ENCODE measurements at places on chromosomes 2 and 18.

DNA sequence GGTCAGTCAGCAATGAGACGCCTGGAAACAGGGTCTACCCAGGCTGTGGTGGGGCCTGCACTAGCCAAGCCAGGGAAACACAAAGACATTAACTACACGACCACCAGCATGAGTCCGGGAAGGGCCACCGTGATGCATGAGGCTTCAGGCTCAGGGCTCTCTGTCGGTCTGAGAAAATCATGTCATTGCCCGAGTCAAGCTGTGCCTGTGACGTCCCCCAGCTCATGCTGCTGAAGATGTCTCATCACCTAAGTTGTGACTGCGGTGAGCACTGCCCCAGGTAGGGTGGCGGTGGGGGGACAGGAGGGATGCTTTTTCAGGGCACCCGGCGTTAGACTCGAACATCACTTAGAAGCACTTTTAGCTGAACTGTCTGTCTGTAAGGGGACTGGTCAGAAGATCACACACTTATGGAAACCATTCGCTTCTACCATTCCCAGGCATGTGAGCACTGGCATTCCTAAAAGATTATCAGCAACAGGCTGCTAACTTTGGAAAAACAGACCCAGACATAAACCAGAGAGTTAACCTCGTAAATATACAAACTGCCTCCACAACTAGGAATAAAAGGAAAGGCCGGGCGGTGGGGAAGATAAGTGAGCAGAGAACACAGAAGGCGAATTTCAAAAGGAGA, 234.5 kb downstream of the HDAC4 start:
- DNase-seq, result no peak

DNA sequence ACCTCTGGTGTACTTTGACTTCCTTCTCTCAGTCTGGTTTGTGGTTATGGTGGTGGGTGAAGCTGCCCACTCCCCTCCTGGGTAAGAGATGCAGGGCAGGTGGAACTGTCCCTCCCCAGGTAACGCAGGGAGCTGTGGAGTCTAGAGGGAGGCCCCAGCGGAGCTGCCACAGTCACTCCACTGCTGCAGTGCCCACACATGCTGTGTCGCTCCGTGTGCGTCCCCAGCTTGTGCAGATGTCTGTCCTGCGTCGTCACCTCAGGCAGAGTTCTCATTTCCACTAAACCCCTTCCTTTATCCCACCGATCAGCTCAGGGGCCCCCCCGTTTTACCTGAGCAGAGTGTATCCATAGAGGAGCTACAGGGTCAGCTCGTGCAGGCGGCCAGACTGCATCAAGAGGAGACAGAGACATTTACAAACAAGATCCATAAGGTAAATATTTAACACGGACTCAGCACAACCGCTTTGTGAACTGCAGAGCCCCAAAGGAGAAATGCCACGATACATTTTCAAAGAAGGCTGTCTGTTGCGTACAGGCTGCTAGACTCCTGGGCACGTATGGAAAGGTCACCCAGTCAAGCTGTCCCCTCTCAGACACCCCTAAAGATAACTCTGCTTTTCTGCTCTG, 87.4 kb downstream of the MTCL1 start:
- DNase-seq, result no peak

DNA sequence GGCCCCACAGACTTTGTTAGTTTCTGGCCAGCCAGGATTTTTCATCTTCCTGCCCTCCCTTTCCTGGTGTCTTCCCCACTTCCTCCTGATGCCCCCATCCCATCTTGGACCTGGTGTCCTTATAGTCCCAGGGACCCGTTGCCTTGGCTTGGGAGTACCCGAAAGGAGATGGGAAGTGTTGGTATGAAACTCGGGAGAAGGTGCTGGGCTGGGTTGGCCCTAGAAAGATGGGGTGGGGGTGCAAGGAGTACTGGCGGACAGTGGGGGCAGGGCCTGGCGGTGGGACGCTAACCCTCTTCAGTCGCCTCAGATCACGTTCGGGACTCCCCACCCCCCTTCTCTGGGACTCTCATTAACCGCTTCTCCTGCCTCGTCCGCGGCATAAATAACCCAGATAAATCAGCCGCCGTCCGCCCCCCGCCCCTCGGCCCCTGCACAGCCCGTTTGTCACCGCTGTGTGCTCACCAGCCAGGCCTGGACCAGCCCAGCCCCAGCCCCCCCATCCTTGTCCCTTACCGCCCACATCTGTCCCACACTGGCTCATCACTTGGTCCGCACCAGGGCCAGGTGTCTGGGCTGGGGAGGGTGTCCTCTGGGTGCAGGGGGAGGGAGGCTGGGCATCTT, 3.7 kb upstream of the ASIC4 start:
- DNase-seq, result no peak

GRCh38 chr2:128378231-128379020, 59.8 kb upstream of the HS6ST1 start:
- DNase-seq, result no peak

DNA sequence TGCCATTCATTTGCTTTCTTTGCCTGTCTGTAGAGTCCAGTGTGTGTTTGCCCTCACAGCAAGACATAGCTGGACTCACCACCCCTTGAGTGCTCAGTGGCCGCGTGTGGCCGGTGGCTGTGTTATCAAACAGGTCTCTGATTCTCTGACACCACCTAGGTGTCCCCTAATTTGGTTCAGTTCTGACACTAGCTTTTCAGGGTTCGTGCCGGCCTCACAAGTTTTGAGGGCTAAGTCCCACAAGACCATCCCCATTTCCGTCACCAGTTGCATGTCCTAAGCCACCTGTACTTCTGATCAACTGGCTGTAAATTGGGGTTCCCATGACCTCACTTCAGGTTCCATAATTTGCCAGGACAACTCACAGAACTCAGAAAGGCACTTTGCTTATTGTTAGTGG, 23.5 kb downstream of the NCK2 start:
- DNase-seq, result no peak

DNA sequence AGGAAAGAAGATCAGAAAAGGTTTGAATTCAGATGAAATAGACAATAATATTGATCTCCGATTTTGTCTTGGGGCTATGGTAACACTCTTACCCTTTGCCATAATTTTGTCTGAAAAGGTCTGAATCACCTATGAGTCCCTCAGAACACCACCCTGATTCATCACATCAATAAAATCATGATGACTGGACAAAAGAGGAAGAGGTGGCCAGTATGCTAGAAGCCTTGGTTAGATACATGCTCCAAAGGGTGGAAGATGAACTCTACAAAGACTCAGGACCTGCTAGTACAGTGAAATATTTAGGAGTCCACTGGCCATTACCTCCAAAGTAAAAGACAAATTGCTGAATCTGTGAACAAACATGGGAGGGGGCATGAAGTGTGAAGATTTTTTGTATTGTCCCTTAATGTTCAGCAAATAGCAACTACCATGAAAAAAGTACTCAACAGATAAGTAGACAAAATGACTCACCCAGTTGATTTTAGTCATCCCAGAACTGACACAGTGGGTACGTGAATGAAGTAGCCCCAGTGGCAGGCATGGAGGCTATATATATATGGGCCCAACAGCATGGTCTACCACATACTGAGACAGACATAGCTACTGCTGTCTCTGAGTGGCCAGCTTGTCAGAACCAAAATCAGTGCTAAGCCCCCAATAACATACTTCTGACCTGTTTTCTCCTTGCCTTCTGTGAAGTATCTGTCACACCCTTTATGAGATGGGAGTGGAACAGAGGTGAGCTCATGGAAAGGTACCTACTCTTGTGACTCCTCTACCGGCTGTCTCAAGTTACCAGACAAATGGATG, 36.5 kb upstream of the GLS start:
- no peak for DNase-seq

DNA sequence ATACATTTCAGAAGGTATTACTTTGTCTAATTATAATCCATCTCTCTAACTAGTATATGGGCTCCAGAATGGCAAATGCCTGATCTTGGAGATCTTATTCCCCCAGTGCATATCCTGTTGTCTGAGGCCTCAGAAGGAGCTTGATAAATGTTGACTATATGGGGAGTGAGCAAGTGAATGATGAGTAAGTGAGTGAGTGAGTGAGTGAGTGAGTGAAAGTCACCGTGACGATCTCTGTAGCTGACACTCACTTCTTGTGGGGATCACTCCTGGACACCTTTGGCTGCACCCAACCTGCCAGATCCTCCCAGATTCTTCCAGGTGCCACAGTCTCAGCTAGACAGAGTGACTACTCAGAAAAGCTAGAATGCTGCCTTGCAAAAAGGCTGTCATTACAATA, 2.8 kb downstream of the XDH start:
- no peak for DNase-seq

DNA sequence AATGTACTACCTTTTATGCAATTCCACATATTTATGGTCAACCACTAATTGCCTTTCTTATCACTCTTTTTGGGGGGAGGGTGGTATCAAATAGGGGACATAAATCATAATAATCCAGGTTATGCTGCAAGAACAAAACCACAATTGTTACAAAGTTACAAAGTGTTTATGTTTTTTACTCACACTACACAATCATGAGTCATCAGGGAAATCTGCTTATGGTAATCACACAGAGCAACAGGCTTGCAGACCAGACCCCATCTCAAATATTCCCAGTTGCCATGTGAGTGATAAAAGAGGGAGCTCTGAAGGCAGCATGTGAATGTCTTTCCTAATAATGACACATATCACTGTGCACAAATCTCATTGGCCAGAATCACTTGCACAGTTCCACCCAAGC, 304.7 kb upstream of the TMEFF2 start:
- DNase-seq, result no peak

- no peak for DNase-seq
Observed at GRCh38 chr2:48860380-48860779, 104.9 kb upstream of the LHCGR start.

- no peak for DNase-seq
Observed at GRCh38 chr2:122340246-122340645, 584.8 kb downstream of the TSN start.

- DNase-seq, result no peak
Observed at GRCh38 chr2:239721991-239722759, 303.0 kb downstream of the NDUFA10 start.

DNA sequence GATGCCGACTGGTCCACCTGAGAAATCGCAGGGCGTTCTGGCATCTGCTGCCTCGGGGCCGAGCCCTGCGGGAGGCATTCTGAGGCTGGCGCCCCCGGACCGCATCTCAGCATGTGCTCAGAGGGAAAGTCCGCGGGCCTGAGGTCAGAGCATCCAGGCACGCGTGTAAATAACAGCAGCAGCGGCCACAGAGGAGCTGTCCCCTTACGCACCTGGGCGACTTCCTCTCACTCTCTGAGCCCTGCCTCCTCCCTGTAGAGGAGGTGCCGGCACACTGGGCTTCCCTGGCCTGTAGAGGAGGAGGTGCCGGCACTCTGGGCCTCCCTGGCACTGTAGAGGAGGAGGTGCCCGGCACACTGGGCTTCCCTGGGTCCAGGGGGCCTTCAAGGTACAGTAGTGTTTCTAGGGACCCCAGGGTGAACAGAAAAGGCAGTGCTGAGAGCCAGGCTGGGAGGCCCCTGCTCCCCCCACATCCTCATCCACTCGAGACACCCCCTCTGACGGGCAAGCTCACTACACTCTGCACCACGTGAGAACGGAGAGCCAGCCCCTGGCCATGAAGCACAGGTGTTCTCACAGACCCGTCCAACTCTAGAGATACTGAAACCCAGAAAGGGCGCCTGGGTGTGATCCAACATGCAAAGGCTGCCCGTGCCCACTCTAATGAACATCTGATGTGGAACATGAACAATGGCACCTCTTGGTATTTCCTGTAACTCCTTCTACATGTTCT, 263.5 kb downstream of the HDAC4 start:
- DNase-seq, result no peak

DNA sequence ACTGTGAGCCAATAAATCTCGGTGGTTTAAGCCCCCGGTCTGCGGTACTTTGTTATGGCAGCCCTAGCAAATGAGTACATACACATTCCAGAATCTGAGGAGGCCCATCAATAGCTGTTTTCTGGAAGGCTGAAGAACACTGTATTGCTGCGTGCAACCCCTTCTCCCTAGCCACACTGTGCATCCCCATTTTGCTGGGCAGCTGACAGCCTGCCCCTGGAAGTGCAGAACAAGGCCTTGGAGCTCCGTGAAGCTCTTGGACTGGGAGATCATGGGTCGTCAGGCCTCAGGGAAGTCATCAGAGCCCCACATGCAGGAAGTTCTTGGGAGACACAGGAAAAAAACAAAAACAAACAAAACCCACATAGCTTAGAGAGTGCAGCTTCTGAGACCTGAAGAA, 90.6 kb upstream of the ST6GAL2 start:
- no peak for DNase-seq

DNA sequence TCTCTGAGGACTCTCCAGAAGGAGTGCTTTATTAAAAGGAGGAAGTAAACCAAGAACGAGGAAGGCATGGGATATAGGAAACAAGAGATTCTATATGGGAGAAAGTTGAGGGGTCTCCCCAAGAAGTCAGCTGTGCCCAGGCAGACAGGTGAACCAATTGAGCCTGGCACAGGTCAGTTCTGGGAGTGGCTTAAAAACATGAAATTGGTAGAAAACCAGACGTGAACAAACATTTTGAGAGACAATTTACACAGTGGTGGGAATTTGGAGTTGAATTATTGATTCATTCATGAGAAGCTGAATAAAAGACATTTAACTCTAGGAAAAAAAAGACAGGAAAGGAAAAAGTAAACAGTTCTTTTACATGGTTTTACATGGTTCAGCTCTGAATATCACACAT, 16.4 kb downstream of the PLEKHH2 start:
- no peak for DNase-seq

- DNase-seq, result no peak
Observed at GRCh38 chr2:97932975-97933662, 62.6 kb downstream of the TMEM131 start.

- DNase-seq, result no peak
Observed at GRCh38 chr2:17754773-17755425, 961 bp downstream of the GEN1 start.

DNA sequence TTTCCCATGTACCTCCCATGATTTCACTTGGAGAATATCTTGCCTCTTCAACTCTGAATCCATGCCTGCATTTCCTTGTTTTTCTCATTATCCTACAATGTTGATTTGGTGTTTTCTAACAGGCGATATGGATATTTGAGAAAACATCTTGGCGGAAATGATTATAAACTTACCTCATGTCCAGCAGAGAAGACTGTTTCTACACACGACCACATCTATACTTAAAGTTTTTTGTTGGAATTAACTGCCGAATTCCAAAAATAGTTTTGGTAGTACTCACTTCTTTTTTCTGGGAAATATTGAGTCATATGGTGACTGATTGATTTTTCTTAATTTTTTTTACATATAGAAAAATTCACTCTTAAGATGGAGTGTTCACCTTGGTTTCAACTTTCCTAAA, 41.4 kb upstream of the TMEFF2 start:
- DNase-seq, result no peak

DNA sequence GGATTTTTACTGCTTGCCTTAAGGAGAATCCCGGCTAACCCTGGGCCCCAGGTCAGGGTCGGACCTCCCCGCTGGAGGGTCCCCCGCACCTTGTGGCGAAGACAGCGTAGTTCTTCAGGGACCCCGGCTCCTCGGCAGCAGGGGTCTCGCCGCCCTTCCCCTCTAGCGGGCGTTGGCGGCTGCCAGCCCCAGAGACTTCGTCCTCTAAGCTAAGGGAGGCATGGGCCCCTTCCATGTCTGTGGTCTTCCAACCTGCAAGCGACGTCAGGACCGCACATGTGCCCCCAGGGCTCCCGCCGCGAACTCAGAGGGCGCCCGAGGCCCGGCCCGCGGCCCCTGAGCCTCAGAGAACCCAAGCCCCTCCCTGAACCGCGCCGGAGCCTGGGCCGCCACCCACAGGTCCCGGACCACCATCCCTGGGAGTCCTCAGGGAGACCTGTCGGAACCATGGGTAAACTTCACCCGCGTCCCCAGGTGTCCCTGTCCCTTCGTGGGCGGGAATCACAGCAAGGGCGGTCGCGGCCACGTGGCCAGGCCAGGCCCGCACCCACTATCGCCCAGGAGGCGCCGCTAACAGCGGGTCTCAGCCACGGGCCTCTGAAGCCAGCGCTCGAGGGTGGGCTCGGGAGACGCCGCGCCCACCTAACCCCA, 562 bp downstream of the ANKMY1 start:
- no peak for DNase-seq

GRCh38 chr2:124283096-124283495, 258.0 kb downstream of the CNTNAP5 start:
- DNase-seq, result no peak

Data from stimulated activated CD8-positive, alpha-beta memory T cell treated with anti-CD3 and anti-CD28 coated beads, Interleukin-12 subunit alpha, Interleukin-12 subunit beta, amount 100 ng/mL, for 4 hours (primary cell).